ENCODE measurements at places on chromosomes 13 and 19. TPM values are rescaled to one million over a fixed set of nuclear protein-coding genes. Genes with fewer than 3 reads are reported as not detected.

- DNase-seq, result no peak
These were observed 940.4 kb upstream of the SLC10A2 start for GRCh38 chr13:104006625-104007075.

GRCh38 chr19:6697291-6697690, 23.2 kb downstream of the C3 start:
- DNase-seq, result no peak

The SHFL gene
- total RNA-seq, result 35.9 TPM

DNA sequence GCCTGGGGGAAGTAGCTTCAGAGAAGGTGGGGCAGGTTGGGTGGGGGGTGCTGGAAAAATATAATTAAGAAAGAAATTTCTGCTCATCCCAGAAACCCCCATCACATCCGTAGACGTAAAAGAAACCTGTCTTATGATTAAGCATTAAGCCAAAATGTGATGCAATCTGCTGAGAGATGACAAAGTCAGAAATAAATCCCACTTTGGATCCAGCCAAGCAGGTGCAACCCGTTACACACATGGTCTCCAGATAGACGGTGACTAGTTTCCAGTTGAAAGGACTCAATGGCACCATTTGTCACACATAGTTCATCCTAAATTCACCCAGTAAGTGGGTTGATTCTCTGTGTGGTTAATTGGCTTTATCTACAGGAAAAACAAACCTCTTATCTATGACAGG, 34.1 kb downstream of the PSG5 start:
- DNase-seq, result no peak

The SULT2B1 gene
- not detected for total RNA-seq

DNA sequence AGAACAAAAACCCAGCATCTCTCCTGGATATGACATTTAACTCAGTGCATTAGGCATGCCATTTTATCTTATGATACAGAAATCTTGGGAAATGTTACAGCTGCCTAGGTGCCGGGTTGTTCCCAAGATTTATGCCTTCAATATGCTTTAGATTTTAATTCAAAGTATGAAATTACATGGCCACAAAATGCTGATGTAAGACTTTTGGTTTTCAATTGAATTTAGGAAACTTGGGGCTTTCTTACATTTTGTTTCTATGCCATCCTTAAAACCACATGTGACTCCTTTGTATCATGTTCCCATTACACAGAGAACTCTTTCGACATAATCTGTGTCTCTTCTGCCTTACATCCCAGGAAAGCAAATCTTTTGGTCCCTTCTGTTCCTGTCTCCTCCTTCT, 83.9 kb downstream of the CCNA1 start:
- no peak for DNase-seq

DNA sequence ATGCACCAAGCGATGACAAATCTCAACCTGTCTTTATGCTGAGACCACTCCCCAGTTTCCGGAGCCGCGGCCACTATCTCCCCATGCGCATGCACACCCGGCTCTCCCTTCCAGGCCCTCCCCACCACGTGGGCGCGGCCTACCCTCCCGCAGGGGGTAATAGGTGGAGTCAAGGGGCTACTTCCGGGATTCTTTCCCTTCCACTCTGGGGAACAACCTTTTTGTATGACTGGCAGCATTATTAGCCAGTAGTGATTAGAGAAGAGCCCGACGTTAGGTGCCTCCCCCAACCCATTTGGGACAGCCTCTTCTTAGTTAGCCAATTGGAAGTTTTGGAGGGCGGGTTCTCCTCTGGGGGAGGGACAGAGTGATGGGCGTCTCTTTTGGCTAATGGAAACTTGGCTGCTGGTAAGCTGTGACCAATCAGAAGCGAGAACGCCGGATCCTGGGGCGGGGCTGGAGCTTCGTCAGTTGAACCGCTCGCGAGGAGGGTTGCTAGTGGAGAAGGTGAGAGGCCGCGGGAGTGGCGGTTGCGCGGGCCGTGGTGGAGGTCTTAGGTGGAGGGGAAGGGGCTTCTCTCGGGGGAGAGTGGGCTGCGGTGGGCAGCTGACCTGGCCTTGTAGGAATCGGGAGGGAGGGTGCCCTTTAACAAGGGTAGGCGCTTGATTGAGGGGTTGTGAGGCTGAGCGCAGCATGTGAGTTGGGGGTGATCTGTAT, at the start of gene CCDC61:
Gene CCDC61, plus strand, starts transcription at position 470 of the 717 bp plus-strand sequence. CDS start 7,552 bp downstream, outside the sequence.
- peak; percentile 98 for DNase-seq

DNA sequence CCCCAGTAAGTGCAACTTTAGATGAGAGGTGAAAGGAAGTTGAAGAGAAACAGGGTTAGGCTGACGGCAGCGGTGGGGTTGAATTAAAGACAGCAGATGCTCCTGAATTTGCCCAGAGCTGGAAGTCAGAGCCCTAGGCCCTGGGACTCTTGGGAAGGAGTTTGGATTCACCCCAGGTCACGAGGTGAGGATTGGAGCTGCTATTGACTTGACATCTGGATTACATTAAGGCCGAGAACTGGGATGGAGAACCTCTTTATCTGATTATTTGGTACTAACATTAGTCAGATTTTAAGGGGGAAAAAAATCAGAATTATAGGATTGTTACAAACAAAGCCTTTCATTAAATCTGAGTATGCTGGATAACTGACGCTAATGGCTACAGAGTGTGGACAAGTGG, 367.2 kb downstream of the ZNF536 start:
- DNase-seq, result no peak

The ACP5 gene
- 1.3 TPM for total RNA-seq

- no peak for DNase-seq
These were observed 209.4 kb downstream of the FOXO1 start for GRCh38 chr13:40456979-40457553.

DNA sequence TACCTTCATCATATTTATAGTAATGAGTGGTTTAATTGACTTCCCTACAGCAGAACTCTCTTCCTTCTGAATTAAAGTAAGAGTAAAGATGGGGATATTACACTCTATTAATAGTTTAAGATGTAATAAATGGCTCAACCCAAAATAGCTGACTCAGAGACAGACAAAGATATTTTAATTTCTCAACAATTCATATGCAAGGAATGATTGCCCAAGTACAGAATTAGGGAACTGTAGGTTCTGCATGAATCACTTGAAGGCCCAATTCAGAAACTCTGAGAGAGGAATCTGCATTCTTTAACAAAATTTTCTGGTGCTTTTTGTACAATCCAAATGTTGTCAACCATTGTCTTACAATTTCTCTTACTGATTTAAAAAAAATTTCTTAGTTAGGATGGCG, 42.9 kb upstream of the PCDH9 start:
- DNase-seq, result no peak

DNA sequence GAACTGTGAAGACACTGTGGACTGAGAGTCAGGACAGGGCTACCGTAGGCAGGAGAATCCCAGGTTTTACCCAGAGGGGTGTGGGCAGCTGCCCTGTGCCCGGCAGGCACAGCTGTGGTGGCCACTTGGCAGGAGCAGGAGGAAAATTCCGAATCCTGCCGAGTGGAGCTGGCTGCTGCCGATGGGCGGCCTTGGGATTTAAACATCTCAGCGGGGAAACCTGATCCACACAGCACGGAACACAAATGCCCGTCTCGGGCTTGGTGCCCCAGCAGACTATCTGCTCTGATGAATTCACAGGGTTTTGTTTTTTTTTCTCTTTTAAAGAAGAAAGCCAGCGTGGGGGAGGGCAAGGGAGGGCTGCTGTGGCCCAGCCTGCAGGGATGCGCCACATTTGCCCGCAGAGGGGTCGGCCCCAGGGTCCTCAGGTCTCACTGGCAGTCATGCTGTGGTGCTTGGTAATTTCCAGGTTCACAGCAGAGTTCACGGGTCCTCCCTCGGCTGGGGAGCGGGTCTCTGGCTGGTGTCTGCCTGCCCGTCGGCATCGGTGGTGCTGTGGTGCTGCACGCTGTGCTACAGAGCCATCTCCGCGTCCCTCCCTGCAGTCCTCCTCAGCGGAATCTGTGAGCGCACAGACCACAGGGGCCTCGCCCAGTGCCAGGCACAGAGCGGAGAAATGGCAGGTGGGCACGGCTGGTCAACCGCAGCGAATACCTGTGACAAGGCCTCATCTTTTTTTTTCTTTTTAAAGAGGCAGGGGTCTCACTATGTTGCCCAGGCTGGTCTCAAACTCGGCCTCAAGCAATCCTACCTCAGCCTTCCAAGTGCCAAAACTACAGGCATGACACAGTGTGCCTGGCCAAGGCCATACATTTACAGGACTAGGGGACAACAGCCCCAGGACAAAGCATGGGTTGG, 28.1 kb downstream of the MPND start:
- peak; percentile 93 for DNase-seq

DNA sequence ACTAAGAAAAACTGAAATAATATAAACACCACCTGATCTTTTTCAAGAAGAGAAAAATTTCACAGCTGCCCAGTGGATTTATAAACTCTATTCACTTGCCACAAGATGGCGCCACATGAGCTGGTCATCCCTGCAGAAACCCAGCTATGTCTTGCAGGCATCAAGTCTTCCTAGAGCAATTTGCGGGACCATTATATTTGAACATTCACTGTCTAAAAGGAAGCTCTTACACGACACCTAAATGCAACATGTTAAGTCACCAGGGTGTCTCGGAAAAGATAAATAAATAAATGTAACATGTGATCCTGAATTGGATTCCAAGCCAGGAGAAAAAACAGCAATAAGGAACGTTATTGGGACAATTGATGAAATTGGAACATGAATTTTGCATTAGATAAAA, 20.3 kb upstream of the AKT2 start:
- DNase-seq, result peak; percentile 91

DNA sequence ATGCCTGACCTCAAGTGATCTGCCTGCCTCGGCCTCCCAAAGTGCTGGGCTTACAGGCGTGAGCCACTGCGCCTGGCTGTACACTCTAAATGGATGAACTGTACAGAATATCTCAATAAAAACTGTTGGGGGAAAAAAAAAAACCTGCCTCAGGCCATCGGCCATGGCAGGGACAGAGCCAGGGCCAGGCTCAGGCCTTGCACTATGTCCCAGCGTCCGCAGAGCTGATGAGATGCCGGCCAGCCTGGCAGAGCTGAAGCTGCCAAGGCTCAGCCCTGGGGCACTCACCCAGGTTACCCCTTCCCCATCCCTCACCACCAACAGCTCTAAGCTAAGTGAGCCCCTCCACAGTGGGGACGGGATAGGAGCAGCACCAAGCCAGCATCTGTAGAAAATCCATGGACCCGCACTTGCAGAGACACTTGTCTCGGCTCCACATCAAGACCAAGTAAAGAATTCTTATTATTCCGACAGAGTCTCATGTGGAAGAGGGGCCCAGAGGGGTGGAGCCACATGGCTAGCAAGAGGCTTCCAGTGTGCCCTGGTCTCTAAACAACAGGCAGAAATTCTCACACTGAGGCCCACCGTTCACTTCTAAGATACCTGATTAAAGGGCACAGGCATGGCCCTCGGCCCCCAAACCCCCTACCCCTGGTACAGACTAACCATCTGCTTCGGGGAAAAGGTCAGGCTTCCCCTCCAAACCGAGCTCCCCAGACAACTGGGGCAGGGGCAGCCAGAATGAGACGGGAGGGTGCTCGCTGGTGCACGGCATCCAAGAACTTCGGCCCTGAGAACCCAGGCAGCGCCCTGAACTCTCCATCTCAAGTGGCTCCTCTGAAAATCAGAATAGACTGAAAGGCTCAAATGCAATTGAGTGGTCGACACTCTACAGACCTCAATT, 5.8 kb downstream of the PPP6R1 start:
- no peak for DNase-seq

The CYP4F2 gene
- total RNA-seq, result not detected

- peak; percentile 95 for DNase-seq
These were observed at the start of gene EMP3 for GRCh38 chr19:48325265-48325910. Gene EMP3, plus strand, starts transcription at chr19:48325552. Its CDS starts 1,293 bp downstream, at chr19:48326845.

- no peak for DNase-seq
These were observed 13.7 kb upstream of the ZNF888 start for GRCh38 chr19:52936954-52937325.

The MKNK2 gene
- total RNA-seq, result 83.3 TPM

DNA sequence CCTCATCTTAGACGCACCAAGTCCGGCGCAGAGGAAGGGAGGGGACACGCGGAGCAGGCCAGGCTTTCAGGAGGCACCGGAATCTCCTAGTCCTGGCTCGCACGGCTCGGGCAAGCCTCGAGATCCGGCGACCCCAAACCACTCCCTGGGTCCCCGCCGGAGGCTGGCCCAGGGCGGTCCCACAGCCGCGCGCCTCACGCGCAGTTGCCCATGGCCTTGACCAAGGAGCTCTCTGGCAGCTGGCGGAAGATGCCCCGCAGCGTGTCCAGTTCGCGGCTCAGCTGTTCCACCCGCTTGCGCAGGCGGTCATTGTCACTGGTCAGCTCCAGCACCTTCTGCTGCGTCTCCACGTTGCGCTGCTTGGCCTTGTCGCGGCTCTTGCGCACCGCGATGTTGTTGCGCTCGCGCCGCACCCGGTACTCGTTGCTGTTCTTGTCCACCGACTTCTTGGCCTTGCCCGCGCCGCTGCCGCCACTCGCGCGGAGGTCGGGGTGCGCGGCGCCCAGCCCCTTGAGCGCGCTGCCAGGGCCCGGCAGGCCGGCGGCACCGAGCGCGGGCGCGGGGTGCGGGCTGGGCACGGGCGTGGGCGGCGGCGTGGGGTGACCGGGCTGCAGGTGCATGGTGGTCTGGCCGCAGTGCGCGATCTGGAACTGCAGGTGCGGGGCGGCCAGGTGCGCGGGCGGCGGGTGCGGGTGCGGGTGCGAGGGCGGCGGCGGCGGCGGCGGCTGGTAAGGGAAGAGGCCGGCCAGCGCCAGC, 1.0 kb downstream of the CEBPA start:
- no peak for DNase-seq

- DNase-seq, result no peak
These were observed 1564.2 kb upstream of the MIR17HG start for GRCh38 chr13:89783221-89783755.

DNA sequence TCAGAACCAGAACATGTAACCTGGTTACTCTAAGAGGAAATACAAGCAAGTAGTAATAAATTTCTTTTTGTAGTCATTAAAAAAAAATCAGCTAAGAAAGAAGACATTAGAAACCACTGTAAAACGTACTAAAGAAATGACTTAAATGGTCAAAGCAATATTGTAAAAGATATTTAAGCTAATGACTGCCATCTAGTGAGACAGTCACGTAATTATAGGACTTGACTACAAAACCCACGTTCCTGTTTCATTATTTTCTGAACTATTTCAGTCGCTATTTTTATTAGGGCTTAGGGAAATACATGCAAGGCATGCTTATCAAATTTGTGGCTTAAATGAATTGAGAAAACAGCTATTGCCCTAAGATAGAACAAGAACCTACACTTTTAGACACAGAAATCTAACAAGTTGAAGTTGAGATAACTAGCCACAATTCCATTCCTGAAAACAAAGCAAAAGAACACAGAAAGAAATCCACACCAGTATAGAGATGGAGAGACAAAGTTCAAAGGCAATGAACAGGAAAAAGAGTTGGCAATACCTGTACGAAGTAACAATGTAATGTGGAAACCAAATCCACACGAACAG, 17.9 kb downstream of the ALG5 start:
- no peak for DNase-seq

Data from osteocyte (in vitro differentiated cells).